Thymus (tissue), 14 donors: ENCODE measurements at places on chromosomes 5 and 9. TPM values are rescaled to one million over a fixed set of nuclear protein-coding genes. Genes with fewer than 3 reads are reported as not detected.

DNA sequence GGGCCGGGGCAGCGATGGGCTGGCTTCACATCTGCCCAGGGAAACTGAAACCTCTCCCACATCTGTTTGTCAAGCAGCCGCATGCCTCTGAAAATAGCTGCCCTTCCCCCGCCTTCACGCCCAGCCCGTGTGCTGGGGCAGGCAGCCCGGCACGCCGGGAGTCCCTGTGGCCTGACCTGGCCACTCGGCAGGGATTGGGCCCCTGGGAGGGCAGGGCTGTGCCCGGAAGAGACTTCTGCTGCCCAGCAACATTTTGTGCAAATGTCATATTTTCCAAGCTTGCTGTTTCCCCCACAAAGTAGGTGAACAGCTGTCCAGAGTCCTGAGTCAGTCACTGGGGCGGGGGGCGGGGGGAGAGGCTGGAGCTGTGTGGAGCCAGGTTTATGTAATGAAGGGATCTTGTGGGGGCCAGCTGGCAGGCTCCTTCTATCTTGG is 8.2 kb downstream of the COL27A1 start:
- no peaks in the 10 kb centered on the region for H3K36me3 ChIP-seq
- H3K27ac ChIP-seq, result no peak overlapping the region
- no peaks in the 10 kb centered on the region for H3K4me1 ChIP-seq
- no peak overlapping the region for H3K4me3 ChIP-seq

DNA sequence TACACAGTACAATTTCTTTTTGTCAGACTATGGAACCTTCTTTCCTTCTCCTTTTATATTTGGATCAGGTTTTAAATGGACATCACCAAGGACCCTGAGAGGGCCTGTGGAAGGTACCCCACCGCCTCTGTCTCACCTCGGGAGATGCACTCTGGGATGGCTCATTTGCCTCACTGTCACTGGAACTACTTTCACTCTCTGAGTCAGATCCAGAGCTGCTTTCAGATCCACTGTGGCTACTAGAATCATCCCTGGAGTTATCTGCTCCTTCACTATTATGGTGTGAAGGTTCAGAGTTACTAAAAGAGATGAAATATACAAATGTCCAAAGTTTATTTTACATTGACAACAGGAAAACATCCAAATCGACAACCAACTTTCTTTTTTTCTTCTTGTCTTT is 24.6 kb downstream of the LEAP2 start:
- no peaks in the 10 kb centered on the region for H3K27me3 ChIP-seq
- peaks cover 50% of the 10 kb centered on the region for H3K36me3 ChIP-seq
- no peak for DNase-seq
- no peak overlapping the region for H3K4me3 ChIP-seq
- no peaks in the 10 kb centered on the region for H3K4me1 ChIP-seq

DNA sequence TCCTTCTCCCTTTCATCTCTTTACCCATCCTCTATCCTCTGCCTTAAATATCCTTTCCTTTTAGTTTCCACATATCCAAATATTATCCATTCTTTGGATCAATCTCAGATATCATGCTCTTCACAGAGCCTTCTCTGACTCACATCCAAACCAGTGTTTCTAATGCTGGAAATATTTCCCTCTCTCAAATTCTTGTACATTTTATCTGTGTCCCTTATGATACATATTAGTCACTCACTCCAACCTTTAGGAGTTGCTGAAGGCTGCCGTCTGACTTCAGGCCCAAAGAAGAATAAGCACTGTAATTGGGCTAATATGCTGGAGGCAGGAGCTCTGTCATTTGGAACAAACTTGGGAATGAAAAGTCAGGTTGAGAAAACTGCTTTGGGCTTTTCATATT is 156.4 kb upstream of the RUSC2 start:
- H3K36me3 ChIP-seq, result no peaks in the 10 kb centered on the region
- no peaks in the 10 kb centered on the region for H3K4me1 ChIP-seq
- no peak overlapping the region for H3K27ac ChIP-seq
- H3K4me3 ChIP-seq, result no peak overlapping the region

- no peak overlapping the region for H3K4me3 ChIP-seq
- DNase-seq, result no peak
- H3K27ac ChIP-seq, result no peak overlapping the region
- peaks cover 15% of the 10 kb centered on the region for H3K4me1 ChIP-seq
- H3K27me3 ChIP-seq, result no peaks in the 10 kb centered on the region
- no peaks in the 10 kb centered on the region for H3K36me3 ChIP-seq
Observed at GRCh38 chr5:14156290-14156649, 13.1 kb downstream of the TRIO start.

GRCh38 chr5:8727396-8727795 is 818.5 kb downstream of the SEMA5A start:
- H3K4me1 ChIP-seq, result no peaks in the 10 kb centered on the region
- H3K4me3 ChIP-seq, result no peak overlapping the region
- DNase-seq, result no peak
- H3K36me3 ChIP-seq, result no peaks in the 10 kb centered on the region
- H3K27ac ChIP-seq, result no peak overlapping the region

DNA sequence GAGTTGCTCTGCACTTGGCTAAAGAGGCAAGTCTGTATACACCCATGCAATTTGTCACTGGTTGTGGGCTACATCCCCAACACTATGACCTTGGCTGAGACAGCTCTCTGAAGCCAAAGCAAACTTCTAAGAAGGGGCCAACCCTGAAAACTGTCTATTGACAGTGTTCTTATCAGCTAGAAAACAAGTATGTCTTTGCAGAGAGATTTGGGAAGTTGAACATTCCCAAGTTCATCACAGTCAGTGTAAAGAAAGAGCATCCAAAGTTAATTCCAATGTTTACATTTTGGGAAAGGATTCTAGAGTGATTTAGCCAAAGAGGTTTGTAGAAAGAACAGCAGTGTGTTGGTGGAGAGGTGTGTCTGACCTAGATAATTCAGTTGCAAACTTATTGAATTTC is 711.1 kb upstream of the CHD1 start:
- H3K27me3 ChIP-seq, result no peaks in the 10 kb centered on the region
- H3K36me3 ChIP-seq, result no peaks in the 10 kb centered on the region
- no peaks in the 10 kb centered on the region for H3K4me1 ChIP-seq
- no peak overlapping the region for H3K4me3 ChIP-seq
- no peak overlapping the region for H3K27ac ChIP-seq
- DNase-seq, result no peak

GRCh38 chr5:114305402-114306207 is 56.3 kb upstream of the KCNN2 start:
- H3K4me3 ChIP-seq, result no peak overlapping the region
- no peaks in the 10 kb centered on the region for H3K4me1 ChIP-seq
- H3K27ac ChIP-seq, result no peak overlapping the region
- no peaks in the 10 kb centered on the region for H3K27me3 ChIP-seq

DNA sequence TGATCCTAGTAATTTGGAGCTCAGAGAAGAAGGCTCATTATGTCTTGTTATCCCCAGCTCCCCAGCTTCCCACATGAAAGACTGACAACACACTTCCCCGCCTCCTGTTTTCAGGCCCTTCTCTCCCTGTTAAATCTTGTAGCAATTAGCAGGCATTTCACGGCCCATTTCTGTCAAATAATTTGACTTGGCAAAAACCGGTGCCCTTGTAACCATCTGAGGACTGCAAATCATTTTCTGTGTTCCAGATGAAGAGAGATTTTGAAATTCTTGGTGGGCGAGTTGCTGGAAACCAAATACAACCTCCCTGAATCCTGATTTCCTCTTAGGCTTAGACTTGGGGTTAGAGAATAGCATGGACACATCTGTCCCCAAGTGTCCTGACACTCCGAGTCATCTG is 109.7 kb downstream of the MSX2 start:
- H3K4me1 ChIP-seq, result no peaks in the 10 kb centered on the region
- H3K27ac ChIP-seq, result no peak overlapping the region
- DNase-seq, result no peak
- H3K27me3 ChIP-seq, result no peaks in the 10 kb centered on the region
- no peaks in the 10 kb centered on the region for H3K36me3 ChIP-seq

- no peaks in the 10 kb centered on the region for H3K36me3 ChIP-seq
- no peak overlapping the region for H3K4me3 ChIP-seq
- DNase-seq, result no peak
- H3K27me3 ChIP-seq, result peaks cover 6% of the 10 kb centered on the region
- no peak overlapping the region for H3K27ac ChIP-seq
Observed at GRCh38 chr5:135122797-135123196, 88.8 kb upstream of the PITX1 start.

DNA sequence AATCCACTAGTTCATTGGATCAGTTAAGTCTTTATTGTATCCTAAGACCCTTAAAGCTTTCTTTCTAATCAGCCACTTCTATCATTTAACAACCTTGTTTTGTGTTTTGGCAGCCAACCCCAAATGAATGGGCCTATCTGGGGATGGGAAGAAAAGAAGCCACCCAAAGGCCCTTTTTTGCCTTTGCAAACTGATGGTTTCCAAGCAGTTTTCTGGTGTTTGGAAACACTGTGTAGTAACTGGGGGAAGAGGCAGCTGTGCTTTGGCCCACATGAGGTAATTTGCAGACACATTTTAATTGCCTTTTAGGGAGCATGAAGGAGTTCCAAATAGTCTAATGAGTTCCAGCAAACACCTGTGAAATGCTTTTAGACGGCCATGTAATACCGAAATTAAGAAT is 1751.3 kb upstream of the WWC1 start:
- H3K36me3 ChIP-seq, result no peaks in the 10 kb centered on the region
- DNase-seq, result no peak
- H3K27me3 ChIP-seq, result no peaks in the 10 kb centered on the region
- no peak overlapping the region for H3K4me3 ChIP-seq

- no peaks in the 10 kb centered on the region for H3K27me3 ChIP-seq
- H3K4me3 ChIP-seq, result no peak overlapping the region
- no peak overlapping the region for H3K27ac ChIP-seq
Observed at GRCh38 chr9:89026876-89027275, 35.6 kb downstream of the S1PR3 start.

- peaks cover 26% of the 10 kb centered on the region for H3K4me1 ChIP-seq
- DNase-seq, result no peak
- no peaks in the 10 kb centered on the region for H3K27me3 ChIP-seq
- peak overlapping the region; percentile 25 for H3K27ac ChIP-seq
- no peak overlapping the region for H3K4me3 ChIP-seq
Observed at GRCh38 chr5:169647566-169647965, 10.5 kb downstream of the DOCK2 start.

DNA sequence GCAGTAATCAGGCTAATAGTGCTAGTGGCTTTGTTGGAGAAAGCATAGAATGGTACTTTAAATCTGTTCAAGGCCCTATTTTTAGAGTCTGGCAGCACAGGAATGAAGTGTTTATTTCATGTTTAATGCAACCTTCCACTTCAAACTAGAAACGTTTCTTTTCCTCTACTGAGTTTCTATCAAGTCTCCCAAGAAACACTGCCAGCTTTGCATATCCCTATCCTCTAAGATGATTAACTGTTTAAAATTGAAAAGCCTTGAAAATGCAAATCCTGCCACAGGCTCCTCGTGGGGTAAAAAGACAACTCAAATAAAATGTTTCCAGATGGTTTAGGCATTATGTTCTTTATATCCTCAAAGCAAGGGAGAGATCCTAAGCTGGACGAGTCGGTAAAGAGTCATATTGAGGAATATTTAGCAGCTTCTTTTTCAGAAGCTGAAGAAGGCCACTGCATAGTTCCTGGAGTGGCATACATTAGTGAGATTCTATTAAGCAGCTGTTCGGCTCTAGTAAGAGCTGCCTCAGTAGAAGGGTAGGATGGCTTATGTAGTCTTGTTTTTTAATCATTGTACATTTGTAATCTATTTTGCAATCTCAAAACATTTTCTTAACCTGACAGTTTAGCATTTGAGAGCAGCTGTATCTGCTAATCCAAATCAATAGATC is 251.2 kb downstream of the CHSY3 start:
- DNase-seq, result no peak
- H3K4me3 ChIP-seq, result no peak overlapping the region
- H3K27ac ChIP-seq, result no peak overlapping the region

DNA sequence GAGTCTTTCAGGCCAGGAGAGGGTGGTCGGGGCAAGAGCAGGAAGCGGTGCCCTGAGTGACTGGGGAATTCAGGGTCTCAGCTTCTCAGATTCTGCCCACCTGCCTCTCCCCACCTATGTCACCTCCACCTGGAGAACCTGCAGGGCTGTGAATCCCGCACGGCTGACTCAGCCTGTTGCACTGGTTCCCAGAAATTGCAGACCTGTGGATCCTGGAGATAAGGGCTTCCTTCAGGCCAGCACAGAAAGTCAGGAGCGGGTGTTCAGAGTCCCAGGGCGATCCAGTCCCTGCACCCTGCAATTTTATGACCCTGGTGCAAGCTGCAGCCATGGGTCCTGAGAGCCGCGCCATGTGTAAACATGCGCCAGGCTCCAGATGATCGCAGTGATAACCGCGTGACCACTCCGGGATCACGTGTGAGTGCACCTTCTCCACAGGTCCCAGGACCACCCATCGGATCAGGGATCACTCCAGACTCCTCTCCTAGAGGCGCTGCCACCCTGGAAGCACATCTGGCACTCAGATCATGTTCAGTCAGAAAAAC is 17.8 kb downstream of the IRX4 start:
- H3K27me3 ChIP-seq, result peaks cover 49% of the 10 kb centered on the region
- no peaks in the 10 kb centered on the region for H3K4me1 ChIP-seq
- no peak overlapping the region for H3K4me3 ChIP-seq
- no peaks in the 10 kb centered on the region for H3K36me3 ChIP-seq

DNA sequence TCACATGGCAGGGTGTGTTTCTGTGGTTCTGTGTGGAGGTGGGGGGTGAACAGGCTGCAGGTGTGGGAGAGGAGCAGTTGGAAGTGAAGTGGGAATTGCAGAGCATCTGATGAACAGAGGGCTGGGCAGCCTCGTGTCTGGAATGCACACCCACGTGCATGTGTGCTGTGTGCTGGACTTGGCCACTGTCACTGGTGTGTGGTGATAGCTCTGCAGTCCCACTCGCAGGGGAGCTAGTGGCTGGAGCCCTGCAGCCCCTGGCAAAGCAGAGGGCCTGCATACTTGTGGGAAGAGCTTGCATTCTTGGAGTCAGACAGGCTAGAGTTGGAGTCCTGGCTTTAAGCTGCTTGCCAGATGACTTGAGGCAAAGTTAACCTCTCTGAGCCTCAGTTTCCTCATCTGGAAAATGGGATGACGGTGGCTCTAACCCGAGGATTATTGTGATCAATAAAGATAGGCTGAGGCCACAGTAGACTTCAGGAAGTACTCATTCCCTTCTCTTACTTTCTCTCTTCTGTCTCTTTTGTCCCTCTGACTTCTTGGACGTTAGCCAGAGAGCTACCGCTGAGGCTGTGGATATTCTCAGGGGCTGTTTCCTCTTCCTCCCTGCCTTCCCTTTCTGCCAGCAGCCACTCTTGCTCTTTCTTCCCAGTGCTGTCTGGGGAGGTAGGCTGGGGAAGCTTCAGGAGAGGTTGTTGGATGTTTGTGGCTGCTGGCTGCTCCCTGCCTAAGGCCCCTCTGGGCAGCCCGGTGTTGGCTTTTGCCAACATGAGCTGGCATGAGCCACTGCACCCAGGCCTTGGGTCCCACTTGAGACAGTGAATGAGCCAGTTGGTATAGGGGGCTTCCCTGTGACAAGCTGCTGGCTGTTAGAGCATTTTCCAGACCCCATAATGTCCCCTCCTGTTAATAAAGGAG is 18.3 kb downstream of the PSAT1 start:
- no peak overlapping the region for H3K27ac ChIP-seq
- DNase-seq, result no peak
- H3K4me1 ChIP-seq, result no peaks in the 10 kb centered on the region
- H3K4me3 ChIP-seq, result no peak overlapping the region
- H3K36me3 ChIP-seq, result peaks cover 22% of the 10 kb centered on the region

NUTM2F gene
- total RNA-seq, result not detected

UNC13B gene
- 3.5 TPM for total RNA-seq

NEUROG1 gene
- total RNA-seq, result 0.14 TPM

PCDHA11 gene
- 0.05 TPM for total RNA-seq

GABRA6 gene
- total RNA-seq, result not detected

CDH9 gene
- 0.05 TPM for total RNA-seq

PPP2R2B gene
- total RNA-seq, result 1.9 TPM

CTXN3 gene
- total RNA-seq, result not detected

EFNA5 gene
- 1.7 TPM for total RNA-seq

TSLP gene
- 0.09 TPM for total RNA-seq

MYOZ3 gene
- total RNA-seq, result 0.47 TPM

P4HA2 gene
- total RNA-seq, result 16.5 TPM

TMEM252 gene
- total RNA-seq, result not detected

LCN12 gene
- total RNA-seq, result 4.2 TPM
